ENCODE measurements at places on chromosomes 6 and 20.

DNA sequence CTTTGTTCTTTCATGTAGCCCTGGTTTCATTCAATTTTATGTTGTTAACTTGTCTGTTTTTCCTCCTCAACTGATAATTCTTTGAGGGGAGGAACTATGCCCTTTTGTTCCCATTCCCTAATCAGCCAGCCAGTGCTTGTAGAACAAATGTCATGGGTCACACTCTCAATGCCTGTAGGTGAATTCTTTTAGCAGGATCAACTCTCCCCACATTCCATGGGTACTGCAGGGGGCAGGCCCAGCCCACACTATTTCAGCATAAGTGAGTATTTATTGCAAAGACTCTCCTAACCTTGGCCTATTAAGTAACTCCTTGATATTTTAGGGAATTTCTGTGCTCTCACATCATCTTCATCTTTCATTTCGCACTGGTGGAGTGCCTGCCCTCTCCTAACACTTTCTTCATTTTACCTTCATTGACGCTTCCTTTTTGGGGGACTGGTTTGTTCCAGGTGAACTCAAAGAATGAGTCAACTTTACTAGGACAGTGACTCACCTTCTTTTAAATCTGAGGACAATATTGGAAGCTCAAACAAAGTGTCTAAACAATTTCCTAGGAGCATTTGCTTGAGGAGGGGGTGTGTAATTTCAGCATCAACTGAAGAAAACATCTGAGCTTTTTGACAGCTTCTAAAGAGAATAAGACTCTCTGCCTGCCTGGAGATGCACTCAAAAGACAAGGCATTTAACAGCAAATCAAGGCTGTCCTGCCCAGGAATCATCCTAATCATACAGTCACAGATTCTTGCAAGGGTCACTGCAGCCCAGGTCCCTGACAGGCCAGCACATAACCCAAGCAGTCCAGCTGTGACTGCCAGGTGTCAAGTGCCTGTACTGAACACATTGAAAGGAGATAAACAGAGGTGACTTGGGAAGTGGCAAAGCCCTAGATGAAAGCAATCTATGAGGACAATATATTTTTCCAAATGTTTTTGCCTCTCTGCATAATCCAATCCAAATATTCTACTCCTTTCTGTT lies 263.9 kb upstream of the PRND start:
- DNase-seq: no peak

DNA sequence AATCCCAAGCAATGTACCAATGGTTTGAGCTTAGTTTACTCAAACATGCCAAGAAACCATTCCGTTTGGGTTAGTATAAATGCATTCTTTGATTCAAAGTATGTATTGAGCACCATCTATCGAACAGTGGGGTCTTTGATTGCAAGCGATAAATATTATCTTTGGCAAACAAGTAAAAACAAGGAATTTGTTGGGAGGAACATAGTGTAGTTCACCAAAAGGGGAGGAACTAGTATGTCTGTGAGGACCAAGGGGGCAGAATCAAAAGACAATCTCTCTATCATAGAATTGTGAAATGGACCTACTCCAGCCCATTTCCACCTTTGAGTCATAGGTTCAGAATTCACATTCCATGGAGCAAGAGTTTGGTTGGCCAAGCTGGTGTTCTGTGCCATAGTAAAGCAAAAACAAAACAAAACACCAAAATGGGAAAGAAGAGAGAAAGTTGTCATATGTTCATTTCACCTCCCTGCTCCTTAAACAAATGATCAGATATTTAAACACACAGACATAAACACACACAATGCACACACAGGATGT lies 266.0 kb downstream of the TSHZ2 start:
- no peak for DNase-seq

GRCh38 chr6:56381801-56382251 lies 134.4 kb upstream of the COL21A1 start:
- DNase-seq: no peak

GRCh38 chr6:50836231-50836630 lies 17.6 kb downstream of the TFAP2B start:
- DNase-seq: no peak

GRCh38 chr20:33812908-33813462 lies 1.8 kb downstream of the CHMP4B start:
- DNase-seq: no peak

Measured in T1000 (cell line).